ENCODE measurements at places on chromosomes 11 and 22.

DNA sequence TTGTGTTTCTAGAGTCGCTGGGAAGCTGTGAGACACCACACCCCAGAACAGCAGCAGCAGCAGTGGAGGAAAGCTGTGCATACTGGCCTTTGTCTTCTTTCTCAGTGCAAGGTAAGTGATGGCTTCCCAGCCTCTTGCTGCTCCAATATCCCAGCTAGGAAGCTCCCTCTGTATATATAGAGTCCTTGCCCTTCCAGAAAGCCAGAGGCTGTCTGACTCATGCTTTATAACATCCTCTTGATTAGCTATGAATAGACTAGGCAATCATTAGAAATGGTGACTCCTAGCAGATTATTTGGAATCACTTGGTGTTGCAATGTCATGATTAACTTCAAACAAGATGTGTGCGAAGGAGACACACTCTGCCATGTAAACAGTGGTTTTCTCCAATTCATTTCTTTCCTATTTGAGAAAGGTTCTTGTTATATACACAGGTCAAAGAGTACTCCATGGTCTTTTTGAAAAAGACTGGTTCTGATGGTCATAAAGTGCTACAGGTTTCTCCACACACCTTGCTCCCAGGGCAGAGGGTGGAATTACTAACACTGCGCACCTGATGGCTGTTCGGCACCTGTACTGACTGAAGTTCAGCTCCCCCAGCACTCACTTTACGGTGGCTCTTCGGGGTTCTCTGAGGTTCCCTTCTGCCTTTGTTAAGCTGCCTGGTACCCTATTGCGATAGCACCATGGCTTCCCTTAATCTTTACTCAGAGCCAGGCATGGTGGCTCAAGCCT is at the start of gene MMP1:
Gene MMP1 (minus strand): TSS at position 149 of the 735 bp plus-strand sequence. CDS start 68 bp downstream, at position 81.
- no peak for DNase-seq

DNA sequence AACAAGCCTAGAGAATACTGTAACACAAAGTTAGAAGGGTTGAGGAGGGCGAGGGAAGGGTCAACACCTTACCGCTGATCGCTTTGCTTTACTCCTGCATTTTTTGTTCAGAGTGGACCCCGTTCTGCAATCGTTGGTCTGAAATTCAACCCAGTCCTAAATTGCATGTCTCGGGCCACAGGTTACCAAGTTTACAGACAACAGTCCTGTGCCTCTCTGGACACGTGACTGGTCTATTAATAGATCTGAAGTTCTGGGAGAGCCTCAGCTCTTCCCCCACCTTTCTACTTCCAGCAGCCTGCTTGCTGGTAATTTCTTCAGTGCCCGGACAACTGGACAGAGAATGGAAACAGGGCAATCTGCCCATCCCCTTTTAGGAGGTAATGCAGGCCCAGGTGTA is 74.2 kb downstream of the STIM1 start:
- DNase-seq = no peak

GRCh38 chr11:45273509-45273908 is 12.6 kb downstream of the SYT13 start:
- DNase-seq = no peak

DNA sequence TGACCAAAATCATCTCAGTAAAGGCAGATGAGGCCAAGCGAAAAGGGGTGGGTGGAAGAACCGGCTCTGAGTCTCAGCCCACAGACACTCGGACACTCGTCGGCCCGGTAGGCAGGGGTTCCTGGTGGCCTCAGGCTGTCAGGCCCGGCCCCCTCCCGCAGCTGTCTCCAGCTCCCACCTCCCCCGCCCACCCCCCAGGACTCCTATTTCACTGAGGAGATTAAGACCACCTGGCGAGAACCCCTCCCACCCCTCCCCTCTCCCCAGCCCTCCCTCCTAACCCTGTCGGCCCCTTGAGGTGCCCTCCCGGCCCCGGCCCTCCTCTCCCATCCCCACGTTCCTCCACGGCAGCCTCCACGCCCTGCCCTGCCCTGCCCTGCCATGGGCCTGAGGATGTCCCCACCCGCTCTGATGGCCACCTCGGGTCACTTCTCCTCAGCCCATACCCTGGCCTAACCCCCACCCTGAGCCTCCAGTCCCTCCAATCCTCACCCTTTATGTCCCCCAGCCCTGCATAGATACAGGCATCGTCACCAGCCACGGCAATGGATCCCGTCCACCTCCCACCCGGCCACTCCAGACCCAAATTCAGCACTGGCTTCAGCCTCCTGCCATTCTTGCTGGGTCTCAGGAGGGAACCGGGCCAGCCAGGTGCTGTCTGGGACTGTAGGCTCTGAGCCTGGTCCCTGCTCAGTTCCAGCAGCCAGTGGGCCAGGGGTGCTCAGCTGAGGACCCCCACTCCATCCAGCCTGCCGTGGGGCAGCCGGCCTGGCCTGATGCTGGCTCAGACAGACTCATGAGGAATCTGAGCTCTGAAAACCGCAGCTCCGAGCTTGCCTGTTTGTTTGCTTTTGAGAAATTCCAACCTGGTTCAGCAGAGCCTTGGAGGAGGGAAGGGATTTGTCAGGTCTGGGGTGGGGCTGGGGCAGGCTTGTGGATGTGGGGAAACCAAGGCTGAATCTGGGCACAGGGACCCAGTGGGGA is 9.8 kb upstream of the TBX1 start:
- no peak for DNase-seq

DNA sequence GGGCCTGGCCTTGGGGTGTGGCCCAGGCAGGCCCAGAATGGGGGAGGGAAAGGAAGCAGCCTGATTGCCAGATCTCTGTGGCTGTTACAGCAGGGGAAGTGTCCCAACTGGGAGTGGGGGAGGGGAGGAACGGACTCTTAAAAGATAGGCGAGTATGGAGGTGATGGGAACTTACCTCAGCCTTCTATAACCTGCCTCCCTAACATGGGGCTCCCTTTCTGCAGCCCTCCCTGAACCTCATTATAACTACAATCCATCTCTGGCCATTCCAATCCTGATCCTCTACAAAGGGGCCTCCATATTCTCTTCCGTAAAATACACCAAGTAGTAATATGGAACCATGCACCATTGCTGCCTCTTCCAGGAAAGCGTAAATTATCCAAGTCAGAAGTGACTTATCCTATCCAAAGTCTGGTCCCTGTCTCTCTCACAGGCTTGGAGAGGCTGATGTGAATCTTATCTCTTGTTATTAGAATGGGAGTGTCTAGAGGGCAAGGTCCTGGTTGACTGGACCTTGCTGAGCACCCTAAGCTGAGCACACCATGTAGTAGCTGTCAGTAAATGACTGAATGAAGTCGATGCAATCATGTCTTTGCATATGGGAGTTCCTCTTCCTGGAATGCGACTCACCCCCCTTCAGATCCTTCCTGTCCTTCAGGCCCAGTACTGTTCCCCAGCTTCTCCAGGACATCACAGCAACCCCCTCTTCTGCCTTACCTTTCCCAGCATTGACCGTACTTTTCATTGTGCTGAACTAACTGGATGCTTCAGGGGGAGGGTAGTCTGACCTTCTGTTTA is 5.9 kb downstream of the RHOG start:
- DNase-seq = peak; percentile 48

GRCh38 chr11:129861702-129862522 is 33.5 kb downstream of the NFRKB start:
- no peak for DNase-seq
